ENCODE measurements at places on chromosomes 13 and 19. TPM values are rescaled to one million over a fixed set of nuclear protein-coding genes. Genes with fewer than 3 reads are reported as not detected.

GRCh38 chr13:82687884-82688283 is 1194.4 kb downstream of the SLITRK1 start:
- no peak for DNase-seq

DNA sequence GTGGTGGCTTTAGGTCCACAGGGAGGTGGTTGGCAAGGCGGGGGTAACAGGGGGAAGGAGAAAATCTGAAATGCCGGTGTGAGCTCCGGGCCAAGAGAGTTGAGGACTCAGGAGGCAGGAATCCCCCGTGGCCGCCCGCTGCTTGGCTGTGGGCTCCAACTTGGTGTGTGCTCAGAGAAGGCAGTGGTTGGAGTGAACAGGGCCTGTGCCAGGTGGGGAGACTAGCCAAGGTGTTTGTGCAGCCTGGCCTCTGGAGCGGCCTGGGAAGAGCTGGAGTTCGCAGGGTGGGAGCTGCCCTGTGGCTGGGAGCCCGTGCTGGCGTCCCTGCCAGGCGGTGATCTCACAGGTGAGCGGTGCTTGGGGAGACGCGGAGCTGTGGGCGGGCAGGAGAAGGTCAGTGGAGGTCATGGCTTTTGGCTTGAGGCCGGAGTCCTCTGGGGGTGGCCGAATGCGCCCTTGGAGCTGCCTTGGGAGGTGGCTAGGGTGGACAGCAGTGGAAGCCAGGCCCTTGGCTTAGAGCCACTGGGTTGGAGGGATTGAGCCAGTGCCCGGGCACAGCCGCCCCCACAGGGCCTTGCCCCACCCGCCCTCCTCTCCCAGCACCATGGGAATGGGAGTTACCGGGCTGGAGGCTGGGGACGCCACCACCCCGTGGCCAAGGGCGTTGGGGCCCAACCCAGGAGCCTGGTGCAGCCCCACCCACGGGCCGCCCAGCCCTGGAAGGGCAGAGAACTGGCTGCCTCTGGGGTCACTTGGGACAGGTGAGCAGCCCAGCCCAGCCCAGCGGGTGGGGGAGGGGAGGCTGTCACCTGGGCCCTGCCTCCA is 7.1 kb upstream of the CIRBP start:
- peak; percentile 98 for DNase-seq

- DNase-seq = no peak
Measured at GRCh38 chr13:63514886-63515285, 2099.2 kb upstream of the PCDH20 start.

- DNase-seq = no peak
Measured at GRCh38 chr19:41265395-41266153, 1.4 kb downstream of the HNRNPUL1 start.

DNA sequence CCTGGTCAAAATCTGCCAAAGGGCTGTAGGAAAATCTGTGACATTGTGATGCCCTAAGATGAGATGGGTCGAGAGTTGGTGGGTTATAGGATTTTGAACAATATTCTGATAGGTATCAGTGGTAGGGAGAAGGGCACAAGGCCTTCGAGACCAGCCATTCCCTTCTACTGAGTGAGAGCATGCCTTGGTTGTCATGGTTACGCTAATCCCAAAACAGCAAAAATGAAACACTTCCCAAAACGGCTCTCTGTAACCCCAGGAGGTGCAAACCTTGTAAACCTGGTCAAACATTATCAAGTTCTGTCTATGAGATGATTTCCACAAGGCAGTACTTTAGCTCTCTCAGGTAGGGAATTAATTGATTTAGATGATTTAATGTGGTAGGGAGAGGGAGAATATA is 158.7 kb upstream of the RNF113B start:
- no peak for DNase-seq

Gene F2RL3
- total RNA-seq = 0.62 TPM
